CD4-positive, alpha-beta T cell (primary cell): ENCODE measurements at places on chromosomes 12 and 14. TPM values are rescaled to one million over a fixed set of nuclear protein-coding genes. Genes with fewer than 3 reads are reported as not detected.

Gene OVCH1
- total RNA-seq, result not detected

Gene MIPOL1
- 0.30 TPM for total RNA-seq

Gene SERPINA12
- not detected for total RNA-seq

Gene KIF26A
- 0.25 TPM for total RNA-seq

Gene KLHL33
- total RNA-seq, result 0.31 TPM

Gene KSR2
- total RNA-seq, result 0.05 TPM

Gene L3HYPDH
- total RNA-seq, result 11.1 TPM

Gene NEDD8
- total RNA-seq, result 42.0 TPM

Gene BDKRB2
- total RNA-seq, result not detected

Gene BICDL1
- total RNA-seq, result 143 TPM

Gene LRFN5
- not detected for total RNA-seq

Gene VDR
- 1.6 TPM for total RNA-seq

Gene TEX52
- not detected for total RNA-seq

Gene GLI1
- 0.85 TPM for total RNA-seq

Gene RD3L
- total RNA-seq, result not detected

Gene CACNB3
- total RNA-seq, result 5.7 TPM

Gene COX8C
- not detected for total RNA-seq

Gene SLCO1C1
- not detected for total RNA-seq

Gene GUCY2C
- not detected for total RNA-seq

Gene ERC1
- 49.6 TPM for total RNA-seq

Gene FGF6
- total RNA-seq, result not detected

Gene HSPB8
- total RNA-seq, result not detected

Gene EEF1AKMT3
- 1.4 TPM for total RNA-seq

Gene KLRK1
- 1.0 TPM for total RNA-seq

Gene CCDC63
- not detected for total RNA-seq

Gene RESF1
- total RNA-seq, result 124 TPM

Gene DDX47
- 153 TPM for total RNA-seq

Gene TAS2R30
- 5.6 TPM for total RNA-seq

Gene ETFBKMT
- total RNA-seq, result 0.38 TPM

Gene IGF1
- not detected for total RNA-seq

Gene KRT6A
- not detected for total RNA-seq

Gene TSHR
- not detected for total RNA-seq
